Fibroblast of gingiva (primary cell): ENCODE measurements at places on chromosomes 6 and 20.

DNA sequence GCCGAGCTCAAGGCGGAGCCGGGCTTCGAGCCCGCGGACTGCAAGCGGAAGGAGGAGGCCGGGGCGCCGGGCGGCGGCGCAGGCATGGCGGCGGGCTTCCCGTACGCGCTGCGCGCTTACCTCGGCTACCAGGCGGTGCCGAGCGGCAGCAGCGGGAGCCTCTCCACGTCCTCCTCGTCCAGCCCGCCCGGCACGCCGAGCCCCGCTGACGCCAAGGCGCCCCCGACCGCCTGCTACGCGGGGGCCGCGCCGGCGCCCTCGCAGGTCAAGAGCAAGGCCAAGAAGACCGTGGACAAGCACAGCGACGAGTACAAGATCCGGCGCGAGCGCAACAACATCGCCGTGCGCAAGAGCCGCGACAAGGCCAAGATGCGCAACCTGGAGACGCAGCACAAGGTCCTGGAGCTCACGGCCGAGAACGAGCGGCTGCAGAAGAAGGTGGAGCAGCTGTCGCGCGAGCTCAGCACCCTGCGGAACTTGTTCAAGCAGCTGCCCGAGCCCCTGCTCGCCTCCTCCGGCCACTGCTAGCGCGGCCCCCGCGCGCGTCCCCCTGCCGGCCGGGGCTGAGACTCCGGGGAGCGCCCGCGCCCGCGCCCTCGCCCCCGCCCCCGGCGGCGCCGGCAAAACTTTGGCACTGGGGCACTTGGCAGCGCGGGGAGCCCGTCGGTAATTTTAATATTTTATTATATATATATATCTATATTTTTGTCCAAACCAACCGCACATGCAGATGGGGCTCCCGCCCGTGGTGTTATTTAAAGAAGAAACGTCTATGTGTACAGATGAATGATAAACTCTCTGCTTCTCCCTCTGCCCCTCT lies 1.1 kb downstream of the CEBPB start:
- DNase-seq, result no peak

- DNase-seq, result no peak
Observed at GRCh38 chr6:109164331-109164730, 69.0 kb downstream of the CEP57L1 start.

DNA sequence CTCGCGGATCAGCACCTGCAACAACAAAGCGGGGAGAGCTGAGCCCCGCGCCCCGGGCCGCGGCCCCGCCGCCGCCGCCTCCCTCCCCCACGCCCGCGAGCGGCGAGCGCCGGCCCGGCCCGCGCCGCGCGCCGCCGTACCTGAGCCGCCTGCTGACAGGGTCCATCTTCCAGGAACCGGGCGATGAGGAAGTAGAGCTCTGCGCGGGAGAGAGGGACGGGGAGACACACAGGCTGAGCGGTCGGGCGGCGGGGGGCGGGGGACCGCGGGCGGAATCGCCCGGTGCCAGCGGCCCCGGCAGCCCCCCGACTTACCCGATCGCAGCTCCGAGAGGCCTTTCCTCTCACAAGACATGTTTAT lies 359 bp downstream of the PHIP start:
- DNase-seq, result no peak

GRCh38 chr20:59153355-59153681 lies 10.3 kb upstream of the ZNF831 start:
- DNase-seq, result peak; percentile 13

GRCh38 chr20:35115606-35116005 lies 23.0 kb upstream of the TRPC4AP start:
- no peak for DNase-seq

- peak; percentile 30 for DNase-seq
Observed at GRCh38 chr20:45917790-45918141, 5.8 kb upstream of the PLTP start.
